ENCODE measurements at places on chromosomes 7 and 10.

DNA sequence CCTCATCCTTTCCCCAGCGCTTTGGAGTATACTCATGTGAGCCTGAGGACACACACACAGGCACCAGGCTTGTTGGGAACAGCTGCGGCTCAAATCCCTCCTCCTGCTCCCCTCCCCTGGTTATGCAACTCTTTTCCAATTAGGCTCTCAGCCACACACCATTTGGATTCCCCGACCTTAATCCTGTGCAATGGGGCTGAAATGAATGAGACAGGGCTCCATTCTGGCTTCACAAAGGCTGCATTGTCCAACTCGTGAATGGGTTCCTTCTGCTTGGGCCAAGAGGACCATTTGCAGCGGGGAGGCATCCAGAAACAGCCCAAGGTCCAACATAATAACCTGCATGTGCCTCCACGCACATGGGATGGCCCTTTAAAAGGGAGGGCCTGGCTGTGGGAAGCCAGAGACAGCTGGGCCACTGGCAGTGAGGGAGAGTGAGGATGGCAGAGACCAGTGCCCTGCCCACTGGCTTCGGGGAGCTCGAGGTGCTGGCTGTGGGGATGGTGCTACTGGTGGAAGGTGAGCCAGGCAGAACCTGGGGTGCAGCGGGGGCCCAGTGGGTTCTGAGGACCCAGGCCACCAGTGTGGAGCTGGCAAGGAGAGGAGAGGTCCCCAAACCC lies at the start of gene RGR:
Gene RGR (plus strand): TSS at position 403 of the 620 bp plus-strand sequence. CDS start 38 bp downstream, at position 441.
- no peak for DNase-seq

DNA sequence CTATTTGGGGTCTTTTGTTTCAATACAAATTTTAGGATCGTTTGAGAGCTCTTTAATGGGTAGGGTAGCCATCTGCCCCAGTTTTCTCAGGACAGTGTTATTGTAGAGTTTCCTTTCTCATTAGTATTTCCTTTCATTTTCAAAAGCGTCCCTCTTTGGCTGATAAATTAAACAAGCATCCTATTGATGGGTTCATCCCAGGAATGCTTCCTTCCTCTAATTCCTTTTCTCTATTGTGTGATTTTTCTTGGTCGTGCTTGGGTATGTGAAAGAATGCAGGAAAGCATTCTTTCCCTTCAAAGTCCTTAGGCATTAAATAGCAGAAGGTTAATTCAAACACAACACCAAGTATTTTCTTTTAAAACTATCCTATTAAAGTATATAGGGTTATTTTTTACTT lies 14.0 kb downstream of the SLC13A1 start:
- DNase-seq, result no peak

- DNase-seq, result no peak
Measured at GRCh38 chr7:151511946-151512345, 7.7 kb downstream of the RHEB start.

DNA sequence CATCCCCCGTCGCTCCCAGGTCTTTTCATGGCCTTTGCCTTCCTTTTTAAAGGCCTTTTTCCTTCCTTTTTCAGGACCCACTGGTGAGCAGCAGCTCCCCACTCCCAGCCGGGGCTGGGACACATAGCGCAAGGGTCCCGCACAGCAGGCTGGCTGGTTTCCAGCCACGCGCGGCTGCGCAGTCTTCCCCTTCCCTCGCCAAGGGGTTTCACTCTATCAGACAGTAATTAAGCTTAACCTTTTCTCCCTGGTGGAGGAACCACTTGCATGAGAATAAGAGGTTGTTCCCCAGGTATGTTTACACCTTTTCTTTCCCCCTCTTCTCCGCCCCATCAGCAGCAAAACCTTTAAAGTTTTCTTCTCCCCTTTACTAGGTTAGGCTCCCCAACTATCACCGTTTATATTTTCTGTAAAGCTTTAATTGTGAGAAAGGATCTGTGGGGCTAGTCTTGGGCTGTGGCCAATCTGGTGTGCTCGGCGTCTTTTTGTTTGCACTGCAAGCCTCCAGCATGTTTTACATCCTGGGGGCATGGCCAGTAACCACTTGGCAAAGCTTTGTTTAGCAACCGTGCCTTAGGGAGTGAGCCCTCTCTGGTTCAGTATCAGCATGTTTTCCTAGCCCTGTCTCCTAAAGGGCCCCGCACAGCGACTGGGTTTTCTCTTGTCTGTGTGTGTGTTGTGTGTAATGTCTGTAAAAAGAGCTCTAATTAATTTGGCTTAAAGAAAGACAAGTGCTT lies 219.6 kb downstream of the PHF14 start:
- DNase-seq, result no peak

DNA sequence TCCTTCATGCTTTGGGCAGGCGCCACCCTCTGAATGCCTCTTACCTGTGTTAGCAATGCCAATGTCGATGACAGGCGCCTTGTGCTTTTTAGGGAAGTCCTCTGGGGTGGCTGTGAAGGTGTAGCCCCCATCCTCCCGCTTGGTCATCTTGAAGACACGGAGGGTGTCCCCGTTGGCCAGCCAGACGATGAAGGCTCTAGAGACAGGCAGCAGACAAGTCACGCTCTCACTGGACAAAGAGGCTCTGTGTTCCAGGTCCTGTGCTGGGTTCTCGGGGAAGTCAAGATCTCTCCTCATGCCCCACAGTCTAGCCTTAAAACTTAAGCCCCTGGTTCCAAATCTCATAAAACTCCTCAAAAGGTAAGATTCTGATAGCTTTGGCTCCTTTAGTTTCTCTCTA lies 5.1 kb downstream of the TBL2 start:
- DNase-seq, result no peak

GRCh38 chr7:133059263-133059662 lies 22.6 kb downstream of the CHCHD3 start:
- no peak for DNase-seq

- DNase-seq, result no peak
Measured at GRCh38 chr10:79129361-79129997, 60.7 kb downstream of the ZMIZ1 start.

DNA sequence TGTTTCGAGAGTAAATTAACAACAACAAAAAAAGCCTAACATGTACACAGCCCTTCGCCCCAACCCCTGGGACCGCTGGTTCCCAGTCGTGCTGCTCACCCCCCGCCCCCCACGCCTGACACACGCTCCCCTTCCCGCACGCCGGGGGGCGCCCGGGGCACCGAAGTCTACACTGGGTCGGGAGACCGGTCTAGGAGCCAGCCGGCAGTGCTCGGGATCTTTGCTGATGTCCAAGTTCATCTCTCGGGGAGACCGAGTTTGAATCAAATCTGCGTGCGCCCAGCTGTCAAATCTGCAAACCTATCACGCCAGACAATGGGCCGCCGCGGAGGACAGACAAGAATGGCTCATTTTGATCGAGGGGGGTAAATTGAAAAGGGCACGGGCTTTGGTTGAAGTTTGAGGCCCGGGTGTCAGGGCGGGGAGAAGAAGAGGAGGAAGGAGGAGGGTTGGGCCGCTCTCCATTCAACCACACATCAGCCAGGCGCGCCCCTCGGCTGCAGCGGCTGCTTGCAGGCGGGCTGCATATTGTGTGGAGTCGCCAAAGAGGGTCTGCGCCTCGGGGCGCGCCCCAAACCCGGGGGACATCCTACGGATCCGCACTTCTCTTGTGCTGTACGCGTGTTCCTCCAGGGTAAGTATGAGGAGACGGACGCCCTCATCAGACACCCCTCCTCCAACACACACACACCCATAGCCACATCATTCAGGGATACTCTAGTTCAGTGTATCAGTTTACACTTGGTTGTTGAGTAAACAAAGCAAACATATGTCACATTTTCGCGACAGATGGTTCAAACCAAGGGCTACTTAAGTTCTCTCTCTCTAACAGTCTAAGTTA lies 1.3 kb upstream of the GFRA1 start:
- DNase-seq, result no peak

DNA sequence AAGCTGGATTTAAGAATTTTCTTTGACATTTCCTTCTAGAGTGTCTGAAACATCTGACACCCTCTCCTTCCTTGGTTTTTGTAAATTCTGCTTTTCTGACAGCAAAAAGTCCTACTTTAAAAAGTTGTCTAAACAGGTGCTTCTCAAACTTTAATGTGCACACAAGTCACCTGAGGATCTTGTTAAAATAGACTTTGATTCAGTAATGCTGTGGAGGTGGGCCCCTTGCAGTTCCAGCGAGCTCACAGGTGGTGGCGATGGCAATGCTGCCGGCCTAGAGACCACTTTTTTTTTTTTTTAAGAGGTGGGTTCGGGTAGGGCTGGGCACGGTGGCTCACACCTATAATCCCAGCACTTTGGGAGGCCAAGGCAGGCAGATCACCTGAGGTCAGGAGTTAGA lies 77.1 kb downstream of the ABCC2 start:
- DNase-seq, result no peak

DNA sequence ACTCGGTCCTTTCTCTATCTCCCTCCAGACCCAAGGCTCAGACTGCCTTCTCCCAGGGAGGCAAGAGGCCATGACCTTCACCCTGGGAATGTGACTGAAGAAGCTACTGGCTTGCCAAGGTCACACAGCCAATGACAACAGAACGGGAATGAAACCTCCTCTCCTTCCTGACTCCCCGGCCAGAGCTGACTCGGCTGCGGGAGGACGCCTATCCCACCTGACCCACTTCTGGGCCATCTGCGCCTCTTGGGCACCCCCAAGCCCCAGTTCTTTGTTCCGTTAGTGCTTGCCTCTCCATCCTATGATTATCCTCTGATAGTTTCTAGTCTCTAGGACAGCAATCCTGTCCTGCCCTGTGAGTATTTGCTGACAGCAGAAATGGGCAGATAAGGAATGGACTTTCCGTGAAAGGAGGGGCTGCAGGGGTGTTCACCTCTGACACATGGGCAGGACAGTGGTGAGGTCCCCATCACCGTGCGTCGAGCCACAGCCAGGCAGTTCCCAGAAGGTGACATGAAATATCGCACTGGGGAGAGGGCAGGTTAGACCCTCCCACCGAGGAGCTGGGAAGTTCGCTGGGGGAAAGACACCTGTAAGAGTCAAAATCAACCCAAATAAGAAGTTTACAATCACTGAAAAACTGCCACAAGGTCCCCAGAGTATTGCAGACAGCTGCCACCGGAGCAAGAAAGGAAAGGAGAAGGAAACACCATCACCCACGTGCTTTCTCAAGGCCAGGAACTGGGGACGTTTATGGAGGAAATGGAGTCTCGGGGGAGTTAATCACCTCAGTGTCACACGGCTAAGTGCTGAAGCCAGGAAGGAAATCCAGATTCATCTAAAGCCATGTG lies 63.0 kb downstream of the INSIG1 start:
- no peak for DNase-seq

DNA sequence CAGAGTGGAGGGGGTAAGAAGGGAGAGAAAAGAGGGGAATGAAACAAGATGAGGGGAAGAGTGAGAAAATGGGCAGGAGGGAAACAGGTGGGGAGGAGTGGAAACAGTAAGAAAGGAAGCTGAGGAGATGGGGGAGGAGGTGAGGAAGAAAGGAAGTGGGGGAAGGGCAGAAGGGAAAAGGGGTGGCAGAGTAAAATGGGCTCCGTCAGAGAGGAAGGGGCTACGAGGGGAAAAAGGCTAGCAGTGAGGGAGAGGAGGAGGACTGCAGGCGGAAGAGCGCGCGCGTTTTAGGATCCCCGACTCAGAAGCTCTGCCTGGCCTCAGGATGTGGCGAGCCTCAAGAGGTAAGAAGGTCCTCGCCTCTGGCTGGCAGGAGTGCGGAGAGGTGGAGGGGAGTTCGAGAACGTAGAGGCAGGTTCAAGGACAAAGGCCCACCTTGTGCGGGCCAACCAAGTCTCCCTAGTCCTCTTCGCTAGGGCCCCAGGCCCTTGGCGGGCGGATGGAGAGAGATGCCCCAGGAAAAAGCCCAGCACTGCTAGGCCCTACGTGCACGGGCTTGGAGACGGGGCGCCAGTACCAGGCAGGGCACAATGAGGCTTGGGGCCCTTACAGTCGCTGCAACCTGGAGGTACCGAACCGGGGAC lies 5.8 kb upstream of the NKX2-3 start:
- DNase-seq, result no peak

- no peak for DNase-seq
Measured at GRCh38 chr7:34471844-34472243, 186.2 kb upstream of the NPSR1 start.

GRCh38 chr7:99379043-99379577 lies 4.6 kb downstream of the ARPC1B start:
- DNase-seq, result no peak

DNA sequence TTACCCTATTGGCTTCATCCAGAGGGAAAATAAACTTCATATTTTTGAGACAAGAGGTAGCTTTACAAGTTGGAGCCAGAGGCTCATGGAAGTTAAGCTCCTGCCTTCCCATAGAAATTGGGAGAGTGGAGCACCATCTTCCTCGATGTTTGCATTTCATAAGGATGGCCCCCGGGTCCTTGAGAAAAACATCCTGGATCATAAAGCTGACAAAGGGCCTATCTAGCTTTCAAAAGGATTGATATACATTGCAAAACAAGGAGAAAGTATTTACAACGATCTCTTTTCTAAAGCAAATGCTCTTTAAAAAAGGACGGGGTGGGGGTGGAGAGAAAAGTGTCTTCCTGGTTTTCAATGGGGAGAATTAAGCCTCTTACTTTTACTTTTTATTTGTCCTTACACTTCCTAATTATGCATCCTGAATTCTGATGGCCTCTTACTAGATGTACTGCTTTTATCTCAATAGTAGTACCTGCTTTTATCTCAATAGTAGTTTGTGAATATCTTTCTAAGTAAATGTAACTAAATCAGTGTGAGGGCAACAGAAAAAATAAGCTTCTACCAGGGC lies 65.6 kb downstream of the PTPRZ1 start:
- no peak for DNase-seq

GRCh38 chr10:50417486-50417885 lies 166.2 kb upstream of the ASAH2 start:
- no peak for DNase-seq

DNA sequence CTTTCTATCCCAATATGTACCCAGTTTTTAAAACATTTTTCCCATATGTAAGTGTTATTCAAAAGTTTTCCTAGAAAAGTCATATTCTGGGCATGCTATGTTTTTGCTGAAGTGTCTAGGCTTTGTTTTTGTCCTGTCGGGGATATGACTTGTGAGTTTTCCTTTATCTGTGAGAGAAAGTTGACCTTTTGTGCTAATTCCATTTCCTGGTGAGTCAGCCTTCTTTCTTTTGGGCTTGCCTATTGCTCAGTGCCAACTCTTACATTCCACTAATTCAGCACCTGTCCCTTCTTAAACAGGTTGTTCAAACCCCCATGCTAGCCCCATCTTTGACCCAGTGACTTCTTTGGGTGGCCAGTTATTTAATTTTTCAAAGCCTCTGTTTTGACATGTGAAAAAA lies 146.2 kb downstream of the AHR start:
- no peak for DNase-seq

- DNase-seq, result no peak
Measured at GRCh38 chr7:2051707-2052656, 180.8 kb downstream of the MAD1L1 start.

DNA sequence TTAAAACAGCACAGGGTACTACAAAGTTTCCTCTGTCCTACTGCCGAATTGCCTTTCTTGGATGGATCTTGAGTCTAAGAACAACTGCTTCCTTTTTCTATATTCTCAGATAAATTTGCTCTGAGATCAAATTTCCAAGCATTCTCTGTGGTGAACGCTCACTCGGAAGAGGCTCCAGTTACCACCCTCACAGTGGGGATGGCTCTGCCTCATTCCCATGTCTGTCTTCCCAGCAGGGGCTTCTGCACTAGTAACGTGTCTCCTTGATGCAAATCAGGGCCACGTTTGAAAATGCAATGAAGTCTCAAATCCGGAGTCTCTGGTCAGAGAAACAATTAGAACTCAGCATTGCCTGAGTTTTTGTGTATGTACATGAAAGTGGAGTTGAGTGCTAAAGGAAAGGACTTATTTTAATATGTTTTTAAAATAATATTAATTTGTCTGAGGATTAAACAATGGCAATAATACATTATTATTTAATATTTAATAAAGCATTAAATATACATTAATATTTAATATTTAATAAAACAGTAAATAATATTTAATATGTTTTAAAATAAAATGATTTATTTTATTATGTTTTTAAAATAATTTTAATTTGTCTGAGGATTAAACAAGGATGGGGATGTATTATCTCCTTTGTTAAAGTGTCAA lies 61.8 kb downstream of the INHBA start:
- DNase-seq, result no peak

Measured in stimulated activated CD4-positive, alpha-beta T cell treated with anti-CD3 and anti-CD28 coated beads, TNF-alpha, amount 100 ng/mL, for 4 hours (primary cell).